ENCODE measurements at places on chromosomes 5 and 9.

GRCh38 chr9:90441814-90442213 lies 200.8 kb downstream of the DIRAS2 start:
- DNase-seq: no peak

DNA sequence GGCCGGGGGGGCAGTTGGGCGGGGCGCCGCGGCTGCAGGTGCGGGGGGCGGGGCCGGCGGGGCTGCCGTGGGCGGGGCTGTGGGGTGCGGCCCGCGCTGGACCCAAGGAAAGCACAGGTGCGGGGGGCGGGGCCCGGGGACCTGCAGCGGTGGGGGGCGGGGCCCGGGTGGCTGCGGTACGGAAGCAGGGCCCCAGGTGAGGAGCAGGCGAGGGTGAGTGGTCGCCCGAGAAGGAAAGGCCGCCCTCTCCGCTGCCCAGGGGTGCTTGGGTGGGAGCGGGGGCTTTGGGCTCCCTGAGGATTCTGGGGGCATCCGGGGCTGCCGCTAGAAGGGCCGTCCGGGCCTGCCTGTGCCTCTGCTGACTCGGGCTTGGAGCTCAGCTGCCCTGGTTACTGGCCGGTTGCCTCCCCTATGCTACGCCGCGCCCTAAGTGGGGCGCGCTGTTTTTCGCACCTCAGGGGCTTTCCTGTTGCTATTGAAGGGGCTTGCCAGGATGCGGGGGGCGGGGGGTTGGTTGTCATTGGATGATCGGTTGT lies 767 bp downstream of the RALGPS1 start:
- DNase-seq: peak; percentile 90

- no peak for DNase-seq
Observed at GRCh38 chr9:88383176-88383575, 5.1 kb upstream of the SPIN1 start.

GRCh38 chr5:1445313-1445688 lies at the start of gene SLC6A3:
Gene SLC6A3 (minus strand): TSS chr5:1445440. CDS start chr5:1443197, 2,243 bp downstream.
- peak; percentile 84 for DNase-seq

DNA sequence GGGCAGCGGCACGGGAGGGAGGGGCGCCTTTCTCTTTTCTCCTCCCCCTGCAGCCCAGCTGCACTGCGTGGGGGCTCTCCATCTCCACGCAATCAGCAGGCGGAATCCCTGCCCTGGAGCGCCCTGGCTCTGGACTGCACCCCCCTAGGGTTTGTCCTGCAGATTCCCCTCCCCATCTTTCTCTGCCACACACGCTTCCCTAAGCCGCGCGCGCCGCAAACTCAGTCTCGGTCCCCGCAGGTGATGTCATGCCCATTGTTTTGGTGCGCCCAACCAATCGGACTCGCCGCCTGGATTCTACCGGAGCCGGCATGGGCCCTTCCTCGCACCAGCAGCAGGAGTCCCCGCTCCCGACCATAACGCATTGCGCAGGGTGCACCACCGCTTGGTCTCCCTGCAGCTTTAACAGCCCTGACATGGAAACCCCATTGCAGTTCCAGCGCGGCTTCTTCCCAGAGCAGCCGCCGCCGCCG lies at the start of gene KCNN2:
Gene KCNN2 (plus strand): TSS at position 347 of the 473 bp plus-strand sequence. CDS start 70 bp downstream, at position 417.
- DNase-seq: no peak

DNA sequence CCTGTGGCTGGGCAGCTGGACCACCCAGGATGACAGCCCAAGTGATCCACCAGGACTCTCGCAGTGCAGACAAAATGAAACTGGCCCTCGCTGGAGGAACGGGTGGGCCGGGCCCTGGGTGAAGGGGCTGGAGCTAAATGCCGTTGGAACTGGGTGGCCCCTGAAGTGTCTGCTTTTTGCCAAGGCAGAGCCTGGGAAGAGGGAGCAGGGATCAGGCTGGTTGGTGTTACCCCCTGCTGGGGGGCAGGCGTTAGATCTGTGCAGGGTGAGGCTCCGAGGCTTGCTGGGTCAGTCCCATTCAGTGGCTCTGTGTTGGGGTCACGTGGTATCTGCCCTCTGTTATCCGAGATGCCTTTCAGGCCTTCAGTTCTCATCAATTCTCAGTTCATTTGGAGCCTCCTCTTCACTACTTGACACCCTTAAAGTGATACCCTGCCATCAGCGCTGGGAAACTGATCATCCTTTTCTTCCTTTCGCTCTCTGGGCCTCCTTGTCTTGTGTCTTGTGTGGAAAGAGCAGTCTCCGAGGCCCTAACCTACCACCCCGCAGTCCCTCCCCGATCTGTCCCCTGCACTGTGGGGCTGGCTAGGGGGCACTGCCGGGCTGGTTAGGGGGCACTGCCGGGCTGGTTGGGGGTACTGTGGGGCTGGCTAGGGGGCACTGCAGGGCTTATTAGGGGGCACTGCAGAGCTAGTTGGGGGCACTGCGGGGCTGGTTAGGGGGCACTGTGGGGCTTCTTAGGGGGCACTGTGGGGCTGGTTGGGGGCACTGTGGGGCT lies 37.3 kb downstream of the COL5A1 start:
- no peak for DNase-seq

GRCh38 chr9:113654605-113655428 lies 191.3 kb downstream of the RGS3 start:
- no peak for DNase-seq

GRCh38 chr5:32507738-32508434 lies 63.3 kb upstream of the ZFR start:
- DNase-seq: no peak

- DNase-seq: no peak
Observed at GRCh38 chr9:76191493-76191892, 202.7 kb downstream of the RFK start.

DNA sequence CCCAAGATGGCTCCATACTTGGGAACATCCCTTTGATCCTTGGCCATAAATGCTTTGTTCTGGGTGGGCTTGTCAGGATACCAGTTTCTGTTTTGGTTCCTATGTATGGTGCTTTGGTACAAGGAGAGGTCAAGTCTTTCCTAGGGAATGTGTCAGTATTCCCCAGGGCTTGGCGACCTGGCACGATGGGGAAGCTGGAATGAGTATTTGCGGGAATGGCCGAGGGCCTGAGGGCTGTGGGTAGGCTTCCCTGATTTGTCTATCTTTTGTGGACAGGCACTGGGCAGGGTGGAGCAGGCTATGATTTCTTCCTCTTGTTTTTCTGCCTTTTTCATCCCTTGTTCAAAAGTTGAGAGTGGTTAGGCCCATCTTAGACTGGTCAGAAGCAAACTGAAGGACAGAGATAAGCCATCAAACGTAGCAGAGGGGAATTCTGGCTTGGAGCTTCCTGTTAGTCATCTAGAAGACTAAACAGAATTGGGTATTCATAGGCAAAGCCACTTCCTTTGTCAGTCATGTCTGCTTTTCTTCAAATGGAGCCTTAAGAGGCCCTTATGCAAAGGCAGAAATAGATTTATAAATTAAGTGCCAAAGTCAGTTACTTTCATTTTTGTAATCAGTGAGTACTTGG lies 13.7 kb downstream of the DOCK2 start:
- DNase-seq: no peak

DNA sequence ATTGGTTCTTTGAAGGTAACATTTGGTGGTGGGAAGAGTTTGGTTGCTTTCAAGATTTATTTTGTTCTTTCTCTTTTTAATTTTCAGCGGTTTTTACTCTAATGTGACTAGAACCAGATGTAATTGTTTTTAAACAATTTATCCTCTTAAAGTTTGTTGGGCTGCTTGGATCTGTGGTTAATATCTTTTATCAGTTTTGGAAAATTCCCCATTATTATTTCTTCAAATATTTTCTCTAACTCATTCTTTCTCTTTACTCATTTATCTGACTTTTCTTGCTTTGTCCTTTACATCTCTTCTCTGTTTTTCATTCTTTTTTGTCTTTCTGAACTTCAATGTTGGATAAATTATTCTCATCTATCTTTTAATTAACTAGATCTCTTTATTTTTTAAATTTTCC lies 29.9 kb downstream of the FCHO2 start:
- DNase-seq: no peak

DNA sequence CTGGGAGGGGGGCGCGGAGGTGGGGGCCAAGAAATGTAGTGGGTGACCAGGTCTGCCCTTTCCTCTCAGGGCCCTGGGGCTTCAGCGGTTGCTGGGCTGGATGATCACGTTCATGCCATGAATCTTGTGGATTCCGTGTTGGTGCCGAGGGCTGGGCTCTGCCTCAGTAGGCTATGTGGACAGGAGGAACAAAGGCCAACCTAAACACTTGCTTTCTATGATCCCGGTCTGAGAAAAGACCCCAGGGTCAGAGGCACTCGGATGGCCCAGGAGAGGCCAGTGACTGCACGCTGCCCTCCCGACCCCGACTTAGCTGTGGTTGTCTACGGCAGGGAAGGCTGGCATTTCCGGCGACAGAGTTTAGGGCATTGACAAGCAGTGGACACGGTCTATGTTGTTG lies 26.6 kb downstream of the PHF2 start:
- DNase-seq: peak; percentile 31

DNA sequence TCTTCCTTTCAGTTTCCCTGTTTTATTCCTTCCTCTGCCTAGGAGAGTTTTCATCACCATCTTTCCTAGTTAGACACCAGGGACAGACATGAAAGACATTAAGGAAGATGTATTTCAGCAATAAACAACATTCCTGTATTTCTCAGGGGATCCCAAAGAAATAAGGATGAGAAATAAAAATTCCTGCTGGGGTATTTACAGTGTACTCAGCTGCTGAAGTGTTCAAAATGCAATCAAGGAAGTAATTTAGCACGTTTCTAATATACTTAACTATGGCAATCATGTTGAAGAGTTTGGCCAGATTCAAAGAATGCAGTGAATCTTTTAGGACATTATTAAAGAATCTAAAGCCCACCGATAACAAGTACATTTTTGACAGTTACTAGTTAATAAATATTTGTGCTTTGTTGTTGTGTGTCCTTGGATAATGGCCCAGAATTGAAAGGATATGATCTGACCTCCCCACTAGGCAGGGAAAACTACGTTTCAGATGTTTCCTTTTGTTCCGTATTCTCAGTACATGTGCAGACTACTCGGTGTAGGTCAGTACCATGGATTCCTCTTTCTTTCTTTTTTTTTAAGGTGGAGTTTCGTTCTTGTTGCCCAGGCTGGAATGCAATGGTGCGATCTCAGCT lies 46.8 kb downstream of the INIP start:
- DNase-seq: no peak

DNA sequence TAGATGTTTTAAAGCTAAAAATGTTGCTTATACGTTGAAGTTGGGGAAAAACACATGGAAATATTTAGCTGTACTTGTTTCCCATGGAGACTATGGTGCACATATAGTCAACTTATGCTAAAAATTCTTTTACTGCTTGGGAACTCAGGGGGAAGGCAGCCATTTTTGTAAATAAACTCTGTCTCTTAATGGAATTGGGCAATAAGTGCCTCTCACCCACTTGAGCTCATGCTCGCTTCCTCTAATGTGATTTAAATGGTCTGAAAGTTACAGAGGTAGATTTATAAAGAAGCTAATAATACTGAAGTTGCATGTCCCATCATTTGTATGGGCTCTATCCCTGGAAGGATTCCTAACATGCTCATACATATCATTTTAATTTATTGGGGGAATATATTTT lies 523.8 kb downstream of the RASEF start:
- no peak for DNase-seq

GRCh38 chr9:134258332-134258731 lies 67.9 kb upstream of the RXRA start:
- no peak for DNase-seq

DNA sequence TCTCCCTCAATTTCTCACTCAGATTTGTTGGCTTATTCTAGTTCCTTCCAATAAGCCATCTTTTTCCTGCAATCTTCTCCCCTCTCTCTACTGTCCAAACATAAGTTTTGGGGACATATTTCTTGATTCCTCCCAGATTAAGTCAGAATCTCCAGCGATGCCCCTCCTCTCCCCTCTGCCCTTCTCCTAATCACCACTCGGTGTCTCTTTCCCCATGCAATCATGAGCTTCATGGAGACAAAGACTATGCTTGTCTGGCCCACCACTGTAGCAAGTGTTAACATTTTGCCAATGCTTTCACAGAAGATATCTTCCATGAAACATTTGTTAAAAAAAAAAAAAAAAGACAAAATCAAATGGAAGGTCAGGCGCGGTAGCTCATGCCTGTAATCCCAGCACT lies 42.4 kb downstream of the PDE6A start:
- no peak for DNase-seq

- no peak for DNase-seq
Observed at GRCh38 chr9:136613824-136614371, 48.8 kb upstream of the EGFL7 start.

GRCh38 chr9:734831-735511 lies 106.5 kb upstream of the DMRT1 start:
- no peak for DNase-seq

DNA sequence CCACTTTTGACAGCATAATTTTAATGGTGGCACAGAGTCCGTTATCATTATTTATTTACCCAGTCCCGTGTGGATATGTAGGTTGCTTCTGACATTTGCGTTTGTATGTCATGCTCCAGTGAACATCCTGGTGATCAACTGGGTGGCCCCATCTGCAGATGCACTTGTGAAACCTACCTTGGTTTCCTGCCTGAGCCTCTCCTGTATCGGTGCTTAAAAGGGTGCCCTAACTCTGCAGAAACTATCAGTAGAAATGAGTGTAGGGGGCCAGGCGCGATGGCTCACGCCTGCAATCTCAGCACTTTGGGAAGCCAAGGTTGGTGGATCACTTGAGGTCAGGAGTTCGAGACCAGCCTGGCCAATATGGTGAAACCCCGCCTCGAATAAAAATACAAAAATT lies 92.1 kb upstream of the IER5L start:
- DNase-seq: no peak

- DNase-seq: no peak
Observed at GRCh38 chr9:121567500-121568342, 68.1 kb upstream of the GGTA1 start.

DNA sequence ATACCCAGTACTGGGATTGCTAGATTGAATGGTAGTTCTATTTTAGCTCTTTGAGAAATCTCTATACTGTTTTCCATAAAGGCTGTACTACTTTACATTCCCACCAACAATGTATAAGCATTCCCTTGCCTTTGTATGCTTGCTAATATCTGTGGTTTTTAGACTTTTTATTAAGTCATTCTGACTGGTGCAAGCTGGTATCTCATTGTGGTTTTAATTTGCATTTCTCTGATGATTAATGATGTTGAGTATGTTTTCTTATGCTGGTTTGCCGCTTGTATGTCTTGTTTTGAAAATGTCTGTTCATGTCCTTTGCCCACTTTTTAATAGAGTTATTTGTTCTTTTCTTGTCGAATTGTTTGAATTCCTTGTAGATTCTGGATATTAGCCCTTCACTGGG lies 512.7 kb upstream of the PAPPA start:
- DNase-seq: no peak

GRCh38 chr9:4967523-4967922 lies 17.5 kb upstream of the JAK2 start:
- no peak for DNase-seq

- no peak for DNase-seq
Observed at GRCh38 chr5:64947031-64947430, 178.3 kb downstream of the CWC27 start.

GRCh38 chr9:112421771-112422222 lies 41.9 kb downstream of the HSDL2 start:
- DNase-seq: no peak

DNA sequence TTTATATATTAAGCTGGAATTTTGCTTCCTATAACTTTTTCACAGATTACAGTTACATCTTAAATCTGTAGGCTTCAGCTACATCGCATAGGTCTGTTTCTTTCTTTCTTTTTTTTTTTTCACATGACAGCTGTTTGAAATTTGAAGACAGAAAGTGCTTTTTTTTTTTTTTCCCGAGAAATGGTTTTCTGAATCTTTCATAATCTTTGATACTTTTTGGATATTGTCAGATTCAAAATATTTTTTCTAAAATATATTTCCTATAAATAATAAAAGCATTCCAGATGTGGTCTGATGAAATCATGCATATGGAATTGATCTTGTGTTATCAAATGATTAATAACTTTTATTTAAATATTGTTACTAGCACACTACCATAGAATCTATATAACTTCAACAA lies 212.2 kb downstream of the TAF11L14 start:
- no peak for DNase-seq

GRCh38 chr9:1535051-1535450 lies 480.1 kb upstream of the SMARCA2 start:
- no peak for DNase-seq

Data from H1 (cell line).